Suppressor macrophage treated with lipopolysaccharide for 1 hour (primary cell): ENCODE measurements at places on chromosomes 7 and 10.
A peak's percentile ranks its signal among the peaks of the same experiment; 100 is the strongest.

DNA sequence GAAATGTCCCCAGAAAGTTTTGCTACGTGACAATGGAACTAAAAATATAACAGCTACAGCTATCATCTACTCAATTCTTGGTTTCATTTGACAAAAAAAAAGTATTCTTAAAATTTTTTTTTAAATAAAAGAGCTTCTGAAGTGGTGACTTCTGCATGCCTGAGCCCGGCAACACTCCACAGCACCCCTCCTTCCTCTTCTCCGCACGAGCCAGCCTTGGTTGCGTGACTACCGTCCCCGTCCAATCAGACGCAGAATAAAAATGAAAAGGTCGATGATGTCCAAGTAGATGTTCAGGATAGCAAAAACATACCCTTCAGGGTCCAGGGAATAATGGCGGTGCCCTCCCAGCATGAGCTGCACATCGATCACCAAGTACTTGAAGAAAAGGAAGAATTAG lies 34.5 kb upstream of the GATAD1 start:
- DNase-seq, result no peak

DNA sequence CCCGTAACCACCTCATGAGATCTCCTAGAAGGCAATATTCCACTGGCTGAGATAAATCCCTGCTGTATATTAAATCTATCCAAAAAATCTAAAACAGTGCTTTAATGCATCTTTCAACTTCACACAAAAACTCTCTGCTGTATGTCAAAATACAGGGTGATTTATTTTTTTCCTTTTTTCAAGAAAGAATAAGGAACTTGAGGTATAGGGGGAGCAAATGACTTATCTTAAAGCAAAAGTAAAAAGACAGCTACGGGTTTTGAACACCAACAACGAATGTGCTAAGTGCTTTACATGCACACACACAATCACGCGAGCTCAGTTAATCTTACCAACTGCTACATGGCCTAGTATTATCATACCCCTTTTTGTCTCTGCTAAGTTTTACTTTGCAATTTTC lies 168.9 kb upstream of the PHF14 start:
- DNase-seq, result no peak

DNA sequence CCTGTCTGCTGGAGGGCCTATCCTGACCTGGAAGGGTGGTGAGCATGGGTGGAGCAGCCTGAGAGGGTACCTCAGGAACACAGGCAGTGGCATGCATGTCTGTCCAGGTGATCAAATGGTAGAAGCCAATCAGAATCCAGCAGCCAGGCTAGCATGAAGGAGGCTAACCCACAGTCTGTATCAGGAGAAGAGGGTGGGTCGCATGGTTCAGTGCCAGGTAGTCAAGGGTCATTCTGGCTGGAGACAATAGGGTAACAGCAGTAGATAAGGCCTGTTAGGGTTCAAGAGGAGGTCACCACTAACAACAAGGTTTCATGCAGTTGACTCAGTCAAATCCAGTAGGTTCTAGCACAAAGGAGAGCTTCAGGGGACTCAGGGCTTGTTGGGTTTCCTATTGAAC lies 10.4 kb downstream of the ALDH18A1 start:
- no peak for DNase-seq

GRCh38 chr10:59381687-59382086 lies 19.3 kb upstream of the FAM13C start:
- DNase-seq, result no peak

DNA sequence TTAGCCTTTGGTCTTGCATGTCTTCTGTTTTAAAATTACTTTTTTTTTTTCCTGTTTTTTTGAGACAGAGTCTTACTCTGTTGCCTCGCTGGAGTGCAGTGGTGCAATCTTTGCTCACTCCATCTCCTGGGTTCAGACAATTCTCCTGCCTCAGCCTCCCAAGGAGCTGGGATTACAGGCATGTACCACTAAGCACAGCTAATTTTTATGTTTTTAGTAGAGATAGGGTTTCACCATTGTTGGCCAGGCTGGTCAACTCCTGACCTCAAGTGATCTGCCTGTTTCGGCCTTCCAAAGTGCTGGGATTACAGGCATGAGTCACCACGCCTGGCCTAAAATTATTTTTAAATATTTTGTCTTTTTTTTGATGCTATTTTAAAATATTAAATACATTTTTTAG lies 38.5 kb downstream of the MLLT10 start:
- DNase-seq, result no peak

DNA sequence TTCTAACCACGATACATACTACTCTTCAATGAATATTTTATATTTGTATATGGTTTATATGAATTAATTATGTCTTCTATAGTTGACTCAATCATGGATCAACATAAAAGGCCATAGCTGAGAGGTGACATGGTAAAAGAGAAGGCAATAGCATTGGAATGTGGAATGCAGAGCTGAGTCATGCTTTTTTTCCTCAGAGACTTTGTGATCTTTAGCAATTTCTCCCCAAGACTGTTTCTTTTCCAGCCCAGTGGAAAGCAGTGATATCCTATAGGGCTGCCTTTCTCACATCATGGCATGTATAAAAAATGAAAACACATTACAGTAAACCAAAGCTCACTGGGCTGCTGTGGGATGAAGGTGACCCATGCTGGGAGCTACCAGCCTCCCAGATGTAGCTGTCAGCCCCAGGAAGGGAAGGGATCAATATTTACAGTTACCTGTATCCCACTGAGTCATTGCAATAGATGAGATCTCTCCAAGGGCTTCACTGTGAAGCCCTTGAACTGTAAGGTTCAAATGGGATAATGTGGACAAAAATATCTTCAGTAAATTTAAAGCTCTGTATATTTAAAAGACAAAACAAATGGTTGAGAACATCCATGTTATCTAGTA lies 30.2 kb downstream of the SLC39A12 start:
- no peak for DNase-seq

GRCh38 chr7:52498366-52498765 lies 537.1 kb upstream of the POM121L12 start:
- no peak for DNase-seq

DNA sequence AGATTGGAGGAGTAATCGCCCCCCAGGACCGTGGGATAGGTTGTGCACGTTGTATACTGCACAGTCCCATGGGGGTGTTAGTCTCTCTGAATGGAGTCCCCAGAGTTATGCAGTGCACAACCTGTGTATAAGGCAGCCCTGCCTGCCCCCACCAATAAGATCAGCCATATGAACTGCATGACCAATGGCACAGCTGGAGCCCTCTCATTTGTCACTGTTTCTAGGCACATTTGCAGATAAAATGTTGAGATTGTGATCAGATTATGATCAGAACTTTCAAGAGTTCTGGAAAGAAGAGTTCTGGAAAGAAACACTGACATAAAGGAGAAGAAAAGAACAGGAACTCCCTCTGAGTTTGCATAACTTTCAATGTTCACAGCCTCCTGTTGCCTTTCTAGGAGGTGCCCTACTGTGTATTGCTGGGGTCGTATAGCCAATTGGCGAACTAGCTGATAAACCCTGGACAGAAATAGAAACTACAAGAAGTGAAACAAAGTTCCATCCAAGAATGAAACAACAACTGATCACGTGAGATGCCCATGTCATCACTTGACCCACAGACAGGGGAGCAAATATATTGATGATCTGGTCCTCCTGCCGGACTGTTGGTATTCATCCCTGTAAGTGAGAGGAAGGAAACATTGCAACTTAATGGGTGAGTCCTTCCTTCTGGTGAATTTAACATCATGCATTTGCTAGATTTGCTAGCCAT lies 49.6 kb upstream of the TOMM7 start:
- DNase-seq, result no peak

DNA sequence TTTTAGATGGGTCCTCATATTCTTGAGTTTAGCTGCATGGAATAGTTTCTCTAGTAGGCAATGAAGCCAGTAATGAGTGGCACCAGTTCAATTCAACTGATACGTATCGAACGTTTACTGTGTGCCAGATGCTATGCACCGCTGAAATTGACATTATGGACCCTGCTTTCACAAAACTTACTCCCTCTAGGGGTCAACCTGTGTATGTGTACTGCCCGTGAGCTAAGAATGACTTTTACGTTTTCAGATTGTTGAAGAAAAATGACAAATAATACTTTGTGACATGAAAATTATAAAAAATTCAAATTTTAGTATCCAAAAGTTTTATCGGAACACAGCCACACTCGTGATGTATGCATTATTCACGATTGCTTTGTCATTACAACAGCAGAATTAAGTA lies 95.5 kb downstream of the ZMYND11 start:
- DNase-seq, result peak; percentile 3

GRCh38 chr10:52256832-52257691 lies 57.0 kb upstream of the DKK1 start:
- DNase-seq, result no peak

DNA sequence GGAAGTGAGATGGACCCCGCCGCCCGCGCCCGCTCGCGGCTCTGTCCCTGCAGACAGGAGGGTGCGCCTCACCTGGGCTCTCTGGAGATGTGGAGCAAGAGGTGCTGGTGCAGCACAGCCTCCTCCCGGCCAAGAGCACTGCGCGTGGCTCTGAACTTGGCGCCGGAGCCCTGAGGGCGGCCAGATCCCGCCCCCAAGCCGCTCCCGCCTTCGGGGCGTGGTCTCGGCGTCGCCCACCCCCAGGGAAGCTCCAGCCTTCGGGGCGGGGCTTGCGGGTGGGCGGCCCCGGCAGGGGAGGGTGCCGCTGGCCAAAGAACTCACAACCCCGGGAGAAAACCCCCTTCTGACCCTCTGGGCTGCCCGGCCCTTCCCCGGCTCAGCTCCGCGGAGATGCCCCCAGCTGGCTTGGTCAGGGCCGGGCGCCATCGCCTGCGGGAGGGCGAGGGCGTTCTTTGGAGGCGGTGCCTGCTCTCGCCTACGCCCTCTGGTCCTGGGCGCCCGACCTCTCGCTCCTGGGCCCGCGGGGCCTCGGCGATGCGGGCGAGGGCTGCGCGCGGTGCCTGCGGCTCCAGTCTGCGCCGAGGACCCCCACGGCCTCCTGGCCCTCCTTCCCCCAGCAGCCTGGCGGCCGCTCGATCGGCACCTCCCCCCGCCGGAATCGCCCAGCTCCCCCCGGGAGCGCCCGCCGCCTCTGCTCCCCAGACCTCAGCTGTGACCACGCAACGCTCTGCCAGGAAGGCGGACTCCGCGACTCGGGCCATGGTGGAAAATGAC lies at the start of gene ZNF488:
TSS of gene ZNF488 (minus strand) at position 146 of the 774 bp plus-strand sequence. CDS start 15,464 bp downstream, outside the sequence.
- peak; percentile 82 for DNase-seq

DNA sequence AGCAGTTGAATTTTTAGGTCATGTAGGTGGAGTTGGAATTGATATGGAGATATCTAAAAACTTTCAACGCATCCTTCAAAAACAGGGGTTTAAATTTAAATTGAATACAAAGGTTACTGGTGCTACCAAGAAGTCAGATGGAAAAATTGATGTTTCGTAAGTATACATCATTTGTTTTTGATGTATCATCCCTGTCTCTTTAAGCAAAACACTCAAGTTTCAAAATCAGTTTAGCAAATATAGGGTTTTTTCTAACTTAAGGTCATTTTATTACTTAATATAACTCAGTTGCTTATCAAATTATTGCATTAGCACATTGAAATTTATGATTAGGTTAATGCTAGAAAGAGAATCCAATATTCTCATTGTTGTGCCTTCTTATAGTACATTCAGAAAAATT lies 24.6 kb downstream of the DLD start:
- peak; percentile 68 for DNase-seq
